ENCODE measurements at places on chromosomes 7 and 10.

DNA sequence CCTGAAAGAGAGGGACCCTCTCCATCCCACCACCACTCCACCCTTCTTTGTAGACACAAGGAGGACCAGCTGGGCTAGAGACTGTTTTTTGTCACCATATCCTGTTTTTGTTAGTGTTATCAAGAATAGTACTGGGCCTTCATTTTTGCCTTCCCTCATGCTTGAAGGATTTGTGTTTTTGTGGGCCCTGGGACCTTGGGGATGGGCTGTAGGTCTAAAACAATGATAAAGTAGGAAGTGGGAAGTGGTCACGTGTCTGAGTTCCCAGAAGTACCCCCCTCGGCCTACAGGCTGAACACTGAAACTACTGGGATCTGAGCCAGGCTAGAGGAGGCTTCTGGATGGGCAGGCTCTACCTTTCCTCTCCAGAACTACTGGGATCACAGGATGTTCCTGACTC, 8.9 kb downstream of the AGFG2 start:
- DNase-seq: no peak

DNA sequence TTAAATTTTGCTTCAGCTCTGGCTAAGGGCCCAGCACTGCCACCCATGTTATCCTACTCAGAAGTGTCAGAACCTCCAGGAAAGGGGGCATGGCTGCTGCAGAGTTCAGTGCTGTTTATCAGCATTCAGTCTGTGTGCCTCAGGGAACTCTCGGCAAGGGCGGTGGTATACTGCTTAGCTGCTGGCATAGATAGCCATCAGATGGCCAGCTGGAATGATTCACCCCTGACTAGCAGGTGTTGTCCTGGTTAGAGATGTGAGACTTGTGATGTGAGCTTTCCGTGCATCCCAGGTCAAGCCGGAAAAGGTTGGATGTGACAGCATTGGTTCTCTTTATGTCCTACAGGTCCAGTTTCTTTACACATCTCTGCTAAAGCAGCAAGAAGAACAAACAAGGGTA, 22.1 kb downstream of the CEP55 start:
- no peak for DNase-seq

DNA sequence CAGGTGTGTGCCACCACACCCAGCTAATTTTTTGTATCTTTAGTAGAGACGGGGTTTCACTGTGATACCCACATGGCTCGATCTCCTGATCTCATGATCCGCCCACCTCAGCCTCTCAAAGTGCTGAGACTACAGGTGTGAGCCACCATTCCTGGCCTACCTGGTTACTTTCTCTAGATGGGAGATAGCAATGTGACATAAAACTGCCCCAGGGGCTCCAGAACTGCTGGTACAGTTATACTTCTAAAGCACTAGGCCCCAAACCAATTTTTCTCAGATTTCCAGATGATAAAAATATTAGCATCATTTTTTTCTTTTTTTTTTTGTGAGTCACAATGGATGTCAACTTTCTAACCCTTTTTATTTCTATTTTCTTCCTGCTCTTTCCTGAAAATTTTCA, 27.4 kb downstream of the ITGB8 start:
- DNase-seq: no peak

DNA sequence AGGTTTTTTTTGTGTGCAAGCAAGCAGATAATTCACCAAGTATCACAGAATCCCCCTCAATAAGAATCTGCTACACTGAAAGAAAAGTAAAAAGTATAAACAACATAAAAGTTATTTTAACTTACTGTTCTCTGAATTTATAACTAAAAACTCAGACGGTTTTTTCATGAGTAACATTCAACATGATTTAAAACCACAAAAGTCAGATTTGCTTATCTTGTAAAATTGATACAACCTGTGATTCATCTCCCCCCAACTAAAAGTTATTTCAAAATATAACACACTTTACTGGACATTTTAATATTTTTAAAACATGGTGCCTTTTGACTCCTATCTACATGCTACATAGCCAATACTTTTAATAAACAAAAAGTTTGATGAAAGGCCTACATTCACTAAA, 32.8 kb downstream of the TSPAN12 start:
- no peak for DNase-seq

DNA sequence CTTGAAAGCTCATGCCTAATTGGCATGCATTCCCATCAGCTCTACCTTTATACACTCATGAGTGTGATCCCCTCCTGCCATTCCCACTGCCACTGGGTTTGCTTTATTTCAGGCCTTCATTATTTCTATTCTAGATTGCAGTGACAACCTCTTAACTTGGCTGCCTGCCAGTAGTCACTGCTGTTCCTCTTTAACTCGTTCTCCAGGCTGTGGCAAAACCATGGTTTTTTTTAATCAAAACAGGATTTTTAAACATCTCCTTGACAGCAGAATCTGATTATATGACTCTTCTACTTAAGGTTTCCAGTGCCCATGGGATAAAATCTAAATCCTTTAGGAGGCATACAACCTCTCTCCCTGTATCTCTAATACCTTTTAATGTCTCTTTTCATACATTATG, 223.7 kb upstream of the PCDH15 start:
- DNase-seq: no peak

GRCh38 chr10:103651783-103652476, 158.4 kb downstream of the NEURL1 start:
- no peak for DNase-seq

GRCh38 chr7:46115410-46115809, 194.3 kb upstream of the IGFBP3 start:
- no peak for DNase-seq

DNA sequence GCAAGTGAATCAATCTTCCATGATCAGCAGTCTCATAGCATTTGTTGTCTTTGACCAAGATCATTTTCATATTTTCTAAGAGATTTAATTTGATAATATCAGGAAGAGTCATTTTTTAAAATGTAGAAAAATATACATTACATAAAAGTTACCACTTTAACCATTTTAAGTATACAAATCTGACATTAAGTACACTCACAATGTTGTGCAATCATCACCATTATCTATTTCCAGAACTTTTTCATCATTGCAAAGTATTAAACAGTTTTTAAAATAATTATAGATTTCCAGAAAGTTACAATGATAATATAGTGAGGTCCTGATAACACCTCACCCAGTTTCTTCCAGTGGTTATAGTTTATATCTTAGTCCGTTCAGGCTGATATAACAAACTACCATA, 222.5 kb upstream of the RHOBTB1 start:
- DNase-seq: no peak

- no peak for DNase-seq
Measured at GRCh38 chr7:25091779-25092178, 33.3 kb downstream of the CYCS start.

DNA sequence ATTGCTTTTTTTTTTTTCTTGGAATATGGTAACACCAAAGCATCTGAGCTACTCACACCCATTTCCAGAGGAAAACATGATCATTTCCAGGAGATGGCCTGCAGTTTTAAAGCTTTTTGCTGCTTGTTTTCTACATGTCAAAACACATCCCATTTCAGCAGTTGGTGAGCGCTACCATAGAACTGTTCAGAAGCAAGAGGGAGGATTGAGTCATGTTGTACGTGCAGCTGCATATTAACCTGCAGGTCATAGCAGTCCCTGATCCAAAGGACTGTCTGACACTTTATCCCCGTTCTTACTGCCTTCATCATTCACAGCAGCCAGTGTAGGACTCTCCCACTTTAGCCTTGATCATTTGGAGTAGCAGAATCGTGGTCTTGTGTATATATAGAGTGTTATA, 124.6 kb downstream of the AUTS2 start:
- no peak for DNase-seq

DNA sequence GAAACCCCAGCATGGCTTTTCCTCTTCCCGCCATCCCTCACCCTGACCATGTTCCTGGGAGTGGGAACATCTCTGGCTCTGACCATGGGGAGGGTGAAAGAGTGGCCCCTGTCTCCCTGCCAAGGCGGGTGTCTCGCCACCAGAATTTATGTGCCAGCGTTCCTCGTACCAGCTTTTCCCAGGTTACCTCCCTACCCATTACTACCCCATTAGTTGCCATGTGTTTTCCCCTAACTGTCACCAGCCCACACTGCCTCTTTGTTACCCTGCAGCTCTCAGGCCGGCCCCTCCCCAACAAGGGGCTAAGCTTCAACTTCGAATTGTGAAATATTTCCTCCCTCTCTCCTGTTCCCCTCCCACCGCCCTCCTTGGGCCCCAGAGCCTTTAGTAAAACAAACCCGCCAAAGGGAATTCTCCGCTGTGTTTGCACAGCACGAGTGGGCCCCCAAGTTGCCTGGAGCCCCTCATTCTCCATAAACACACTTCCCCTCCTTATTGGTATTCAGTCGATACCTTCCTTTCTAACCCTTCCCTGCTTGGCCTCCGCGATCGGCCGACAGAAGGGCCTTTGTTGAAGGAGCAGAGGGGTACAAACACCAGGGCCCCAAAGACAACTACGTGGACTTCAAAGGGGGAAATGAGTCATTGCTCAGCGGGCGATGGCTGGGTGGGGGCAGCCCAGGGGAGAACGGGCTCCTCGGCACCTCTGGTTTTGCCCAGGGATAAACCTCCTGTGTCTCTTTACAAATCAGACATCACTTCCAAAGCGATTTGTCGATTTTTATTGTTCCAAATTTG, 45.5 kb downstream of the SLIT1 start:
- DNase-seq: no peak

DNA sequence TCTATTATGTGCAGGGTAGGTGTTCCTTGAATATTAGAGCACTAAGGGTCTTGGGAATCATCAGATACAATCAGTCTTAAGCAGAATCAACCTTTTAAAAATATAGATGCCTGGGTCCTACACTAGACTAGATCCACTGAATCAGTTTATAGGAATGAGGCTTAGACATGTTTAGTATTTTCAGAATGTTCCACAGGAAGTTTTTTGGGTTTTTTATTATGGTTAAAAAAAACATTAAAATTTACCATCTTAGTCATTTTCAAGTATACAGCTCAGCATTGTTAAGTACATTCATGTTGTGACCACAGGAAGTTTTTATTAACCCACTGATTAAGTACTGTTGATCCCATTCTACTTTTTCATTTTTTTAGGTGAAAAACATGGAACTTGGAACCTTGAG, 135.7 kb downstream of the LCOR start:
- no peak for DNase-seq

DNA sequence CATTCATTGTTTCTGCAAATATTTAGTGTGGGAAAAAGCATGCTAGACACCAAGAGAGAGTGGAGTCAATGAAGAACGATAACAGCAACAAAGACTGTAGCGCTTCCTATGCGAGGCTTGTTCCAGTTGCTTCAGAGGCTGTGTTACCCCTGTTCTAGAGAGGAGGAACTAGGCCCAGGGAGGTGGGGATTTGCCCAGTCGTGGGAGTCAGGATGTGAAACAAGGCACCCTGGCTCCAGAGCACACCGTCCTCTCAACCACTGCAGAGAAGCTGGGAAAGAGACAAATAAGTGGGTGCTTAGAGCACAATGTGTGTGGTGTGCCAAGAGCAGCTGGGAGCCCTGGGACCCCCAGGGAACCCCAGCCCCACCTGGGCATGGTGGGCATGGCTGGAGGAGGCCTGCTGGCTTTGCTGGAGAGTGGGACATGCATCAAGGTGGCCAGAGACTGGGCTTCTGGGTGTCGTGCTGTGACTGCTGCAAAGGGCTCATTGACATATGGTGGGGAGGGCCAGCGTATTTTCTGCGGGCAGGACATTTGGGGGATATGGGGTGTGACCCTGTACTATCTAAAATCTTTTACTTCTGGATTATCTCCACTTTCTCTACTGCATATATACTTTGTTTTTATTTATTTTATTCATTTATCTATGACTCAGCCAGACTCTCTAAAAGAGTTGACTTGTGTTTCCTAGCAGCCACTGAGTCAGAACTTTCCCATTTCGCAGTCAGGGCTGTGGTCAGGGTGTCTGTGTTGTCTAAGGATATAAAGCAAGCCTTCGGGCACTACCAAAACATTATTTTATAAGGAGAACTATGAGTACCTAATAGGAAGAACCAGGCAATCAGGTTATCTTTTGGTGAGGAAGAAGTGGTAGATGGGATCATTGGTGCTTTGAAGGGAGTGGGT, 95.4 kb downstream of the TCF7L2 start:
- no peak for DNase-seq

DNA sequence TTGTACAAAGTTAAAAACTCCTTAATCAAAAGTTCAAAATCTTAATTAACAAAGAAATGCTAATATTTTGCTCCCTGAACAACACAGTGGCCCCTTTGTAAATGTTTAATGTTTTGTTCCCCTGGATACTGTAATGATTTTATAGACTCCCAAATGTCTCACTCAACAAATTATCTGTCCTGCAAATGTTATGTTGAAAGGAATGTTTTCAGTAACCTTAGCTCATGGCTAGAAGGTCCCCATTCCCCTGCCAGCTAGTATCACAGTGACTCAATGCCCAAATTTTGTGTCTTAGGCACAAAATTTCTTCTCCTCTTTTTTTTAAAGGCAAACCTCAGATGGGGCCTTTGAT, 298.9 kb downstream of the ELMO1 start:
- no peak for DNase-seq

DNA sequence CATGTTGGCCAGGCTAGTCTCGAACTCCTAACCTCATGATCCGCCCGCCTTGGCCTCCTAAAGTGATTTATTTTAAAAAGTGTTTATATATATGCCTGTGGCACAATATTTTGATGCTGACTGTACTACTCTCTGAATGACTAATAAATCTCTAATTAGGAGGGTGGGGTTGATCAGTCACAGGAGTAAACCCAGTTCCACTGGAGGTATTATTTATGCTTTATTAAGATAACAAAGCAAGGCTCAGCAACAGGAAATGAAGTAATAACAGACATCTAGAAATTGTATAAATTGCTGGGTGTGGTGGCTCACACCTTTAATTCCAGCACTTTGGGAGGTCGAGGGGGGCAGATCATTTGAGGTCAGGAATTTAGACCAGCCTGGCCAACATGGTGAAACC, 26.0 kb upstream of the MCU start:
- no peak for DNase-seq

GRCh38 chr10:49177391-49178355, 10.5 kb downstream of the TMEM273 start:
- DNase-seq: peak; percentile 83

- no peak for DNase-seq
Measured at GRCh38 chr7:54837168-54837567, 78.2 kb upstream of the SEC61G start.

- no peak for DNase-seq
Measured at GRCh38 chr7:45088146-45088701, 545 bp downstream of the NACAD start.
